Smooth muscle cell of the brain vasculature (primary cell): ENCODE measurements at places on chromosomes 6 and 20.

DNA sequence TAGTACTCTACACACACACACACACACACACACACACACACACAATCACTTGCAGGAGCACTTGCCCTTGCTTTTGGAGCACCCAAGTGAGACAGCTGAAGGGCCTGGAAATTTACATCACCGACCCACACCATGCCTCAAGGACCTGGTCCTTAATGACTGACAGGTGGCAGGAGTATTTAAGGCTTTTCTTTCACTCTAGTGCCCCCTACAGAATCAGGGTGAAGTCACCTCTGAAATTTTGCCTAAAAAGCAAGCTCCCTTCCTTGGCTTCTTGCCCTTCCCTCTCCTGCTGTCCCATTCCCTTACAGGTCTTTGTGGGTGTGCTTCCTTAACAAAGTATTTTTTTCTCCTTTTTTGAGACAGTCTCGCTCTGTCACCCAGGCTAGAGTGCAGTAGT, 353.5 kb upstream of the IRAK1BP1 start:
- DNase-seq, result no peak

- DNase-seq, result no peak
Observed at GRCh38 chr6:150930841-150931240, 65.3 kb downstream of the MTHFD1L start.

- no peak for DNase-seq
Observed at GRCh38 chr6:48199499-48199898, 88.5 kb upstream of the PTCHD4 start.

GRCh38 chr6:4055420-4056041, 23.4 kb downstream of the FAM217A start:
- peak; percentile 55 for DNase-seq

GRCh38 chr6:33088931-33089620, 13.3 kb downstream of the HLA-DPB1 start:
- no peak for DNase-seq

DNA sequence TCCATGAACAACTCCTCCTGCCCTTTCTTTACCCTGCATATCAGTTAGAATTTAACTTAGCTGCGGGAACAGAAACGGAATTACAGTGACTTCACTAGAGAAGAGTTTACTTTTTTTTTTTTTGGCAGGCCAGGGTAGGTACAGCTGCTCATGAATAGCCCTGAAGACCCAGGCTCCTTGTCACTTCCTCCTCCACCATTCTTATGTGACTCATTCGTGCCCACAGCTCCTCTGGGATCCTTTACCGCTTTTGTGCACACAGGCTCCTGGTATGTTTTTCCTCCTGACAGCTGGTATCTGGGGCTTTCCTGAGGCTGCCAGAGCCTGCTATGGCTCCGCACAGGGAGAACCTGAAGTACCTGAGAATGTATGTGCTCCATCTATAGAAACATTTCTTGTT, 3.9 kb upstream of the KCNS1 start:
- DNase-seq, result no peak

DNA sequence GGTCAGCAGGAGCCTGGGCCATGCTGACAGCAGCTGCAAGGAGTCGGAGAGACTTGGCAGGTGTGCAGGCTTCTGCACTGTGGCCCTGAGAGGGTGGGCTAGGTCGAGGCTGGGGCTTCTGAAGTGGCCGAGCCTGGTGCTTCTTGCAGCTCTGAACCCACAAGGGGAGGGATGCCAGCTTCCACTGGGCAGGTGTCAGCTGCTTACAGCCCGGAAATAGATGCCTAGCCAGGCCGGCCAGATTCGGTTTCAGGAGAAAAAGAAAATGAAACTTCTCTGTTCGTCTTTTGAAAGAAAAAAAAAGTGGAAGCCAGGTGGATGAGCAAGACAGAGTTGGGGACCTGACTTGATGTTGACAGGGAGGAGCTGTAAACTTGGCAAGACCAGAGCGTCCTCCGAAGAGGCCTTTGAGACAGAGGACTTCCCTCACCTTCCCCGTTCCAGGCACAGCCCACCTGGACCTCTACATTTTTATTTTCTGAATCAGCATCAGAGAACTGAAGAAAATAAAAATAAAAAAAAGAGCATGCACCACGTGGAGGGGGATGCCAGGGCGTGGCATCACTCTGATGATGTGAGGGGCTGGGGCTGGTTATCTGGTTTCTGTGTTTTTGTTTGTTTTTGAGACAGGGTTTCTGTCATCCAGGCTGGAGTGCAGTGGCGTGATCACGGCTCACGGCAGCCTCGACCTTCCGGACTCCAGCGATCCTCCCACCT, at the start of gene ZBP1:
ZBP1 (minus strand) TSS at position 153 of the 717 bp plus-strand sequence; CDS start at position 22, 131 bp downstream.
- no peak for DNase-seq
